ENCODE measurements at places on chromosomes 4 and X.

GRCh38 chr4:143356493-143356892, 19.8 kb downstream of the GAB1 start:
- no peak for DNase-seq

- no peak for DNase-seq
These were observed 49.2 kb upstream of the DDX53 start for GRCh38 chrX:22950269-22951266.

DNA sequence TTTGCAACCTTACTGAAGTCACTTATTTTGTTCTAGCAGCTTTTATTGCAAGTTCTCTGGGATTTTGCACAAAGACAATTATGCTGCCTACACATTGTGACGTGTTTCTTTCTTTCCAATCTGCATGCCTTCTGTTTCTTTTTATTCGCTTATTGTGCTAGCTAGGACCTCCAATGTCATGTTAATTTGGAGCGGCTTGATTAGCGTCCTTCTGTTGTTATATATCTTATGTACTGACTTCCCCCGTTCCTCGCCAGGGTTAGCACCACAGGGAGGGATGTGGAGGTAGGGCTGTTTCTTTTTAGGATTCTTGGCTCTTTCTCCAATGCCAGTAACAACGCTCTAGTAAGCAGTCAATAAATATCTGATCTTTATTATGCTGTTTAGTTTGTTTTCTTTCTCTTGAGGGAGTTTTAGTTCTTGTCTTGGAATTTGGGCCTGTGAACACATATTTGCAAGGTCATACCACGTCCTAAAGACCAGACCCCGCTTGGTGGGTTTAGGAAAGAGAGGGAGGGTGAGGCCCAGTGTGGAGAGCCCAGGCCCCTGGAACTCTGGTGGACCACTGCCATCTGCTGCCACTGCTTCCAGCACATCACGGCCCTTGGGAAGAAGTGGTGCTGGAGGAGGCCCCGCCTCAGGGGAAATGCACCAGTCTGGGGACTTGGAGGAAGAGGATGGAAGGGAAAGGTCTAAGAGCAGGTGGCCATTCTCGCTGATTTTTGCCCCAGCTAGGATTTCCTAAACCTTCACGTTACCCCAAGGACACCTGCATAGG, 129.1 kb downstream of the TRIML1 start:
- no peak for DNase-seq

GRCh38 chrX:81957900-81958545, 756.1 kb downstream of the SH3BGRL start:
- peak; percentile 16 for DNase-seq

DNA sequence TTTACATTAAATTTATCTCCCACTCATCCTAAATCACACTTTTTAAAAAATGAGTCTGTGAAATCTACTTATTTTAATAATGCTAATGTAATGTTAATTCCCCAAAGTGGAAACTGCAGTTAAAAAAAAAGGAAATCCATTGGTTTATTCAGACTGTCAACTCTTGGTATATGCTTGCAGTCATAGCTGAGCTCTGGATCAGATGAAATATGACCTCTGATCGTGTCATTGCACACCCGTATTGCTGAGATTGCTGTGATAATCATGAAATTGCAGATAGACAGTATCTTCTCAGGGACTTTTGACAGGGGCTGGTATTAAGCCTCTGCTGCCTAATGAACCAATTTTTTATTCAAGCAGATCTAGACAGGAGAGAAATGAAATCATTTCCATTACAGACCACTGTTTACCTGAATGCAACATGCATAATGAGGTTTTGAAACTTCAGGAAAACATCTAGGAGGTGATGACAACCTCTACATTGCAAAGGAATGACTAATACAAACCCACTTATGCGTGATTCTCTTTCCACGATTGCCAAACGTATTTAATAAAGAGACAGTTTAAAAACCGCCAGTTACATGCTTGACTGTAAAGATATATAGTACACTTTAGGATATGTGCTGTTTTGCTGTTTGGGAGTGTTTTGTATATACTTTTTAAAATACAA, 138.3 kb upstream of the PUDP start:
- DNase-seq: no peak

DNA sequence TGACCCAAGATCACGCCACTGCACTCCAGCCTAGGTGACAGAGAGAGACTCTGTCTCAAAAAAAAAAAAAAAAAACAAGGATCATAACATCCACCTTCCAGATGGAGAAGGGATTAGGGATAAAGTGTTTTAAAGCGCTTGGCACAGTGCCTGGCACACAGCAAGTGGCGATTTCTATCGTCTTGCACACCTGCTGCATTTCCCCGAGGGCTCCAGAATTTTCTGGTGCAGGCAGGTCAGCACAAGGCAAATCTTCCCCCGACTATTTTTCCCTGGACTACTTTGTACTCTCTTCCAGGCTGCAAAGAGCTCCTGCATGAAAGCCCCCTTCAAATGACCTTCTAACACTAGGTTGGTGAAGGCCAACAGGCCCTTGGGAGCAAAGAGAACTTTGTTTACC, 57.3 kb downstream of the APBB2 start:
- no peak for DNase-seq

- no peak for DNase-seq
These were observed 314.3 kb upstream of the FGF13 start for GRCh38 chrX:139025816-139026215.

DNA sequence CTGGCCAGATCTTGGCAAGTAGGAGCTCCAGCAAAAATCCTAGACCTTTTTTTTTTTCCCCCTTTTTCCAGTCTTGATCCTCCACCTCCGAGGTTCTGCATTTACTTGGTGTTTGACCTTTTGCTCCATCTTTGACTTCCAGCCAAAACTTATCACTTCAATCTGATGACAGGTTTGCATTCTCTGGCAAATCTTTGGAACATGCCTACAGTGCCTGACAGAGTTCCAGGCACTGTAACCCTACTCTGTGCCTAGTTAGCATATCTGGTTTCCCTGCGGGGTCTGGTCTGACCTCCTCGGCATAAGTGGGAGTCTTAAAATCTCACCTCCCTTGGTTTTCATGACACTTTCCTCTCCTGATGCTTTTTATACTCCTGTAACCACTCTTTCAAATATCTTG, 39.4 kb upstream of the NR3C2 start:
- no peak for DNase-seq

- no peak for DNase-seq
These were observed 9.9 kb downstream of the CENPC start for GRCh38 chr4:67535280-67535840.

GRCh38 chr4:149426461-149426860, 389.2 kb downstream of the IQCM start:
- DNase-seq: no peak

- no peak for DNase-seq
These were observed 20.2 kb upstream of the TCP11X2 start for GRCh38 chrX:102491766-102492165.

GRCh38 chr4:77877167-77877566, 14.5 kb downstream of the MRPL1 start:
- no peak for DNase-seq

DNA sequence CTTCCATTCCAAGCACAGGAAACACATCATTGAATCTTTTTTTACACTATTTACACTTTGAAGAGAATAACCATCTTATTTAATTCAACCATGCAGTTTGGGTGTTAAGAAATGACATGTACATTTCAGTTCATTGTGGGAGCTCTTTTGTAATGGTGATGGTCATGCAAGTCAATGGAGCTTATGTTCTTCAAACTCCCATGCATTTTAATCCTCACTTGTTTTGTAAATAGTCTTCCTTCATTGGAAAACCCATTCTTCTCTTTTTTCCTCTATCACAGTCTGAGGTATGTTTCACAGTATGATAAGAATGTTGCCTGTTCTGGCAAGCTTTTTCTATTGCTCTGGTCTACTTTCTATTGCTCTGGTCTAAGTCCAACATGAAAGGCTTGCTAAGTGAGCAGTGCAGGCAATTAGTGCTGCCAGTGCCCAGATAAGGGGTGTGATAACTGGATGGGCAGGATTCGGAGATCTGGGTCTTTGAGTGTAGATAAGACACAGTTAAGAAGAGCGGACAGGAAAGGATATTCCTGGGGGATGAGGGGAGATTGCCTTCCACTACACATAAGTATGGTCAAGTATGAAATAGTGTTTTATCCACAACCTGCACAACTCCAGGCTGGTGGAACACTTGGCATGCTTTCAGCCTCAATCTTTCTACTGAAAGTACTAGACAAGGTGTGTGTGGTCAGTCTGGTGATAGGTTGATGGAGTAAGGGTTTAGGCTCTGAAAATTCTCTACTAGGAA, 17.1 kb downstream of the AFP start:
- DNase-seq: no peak

DNA sequence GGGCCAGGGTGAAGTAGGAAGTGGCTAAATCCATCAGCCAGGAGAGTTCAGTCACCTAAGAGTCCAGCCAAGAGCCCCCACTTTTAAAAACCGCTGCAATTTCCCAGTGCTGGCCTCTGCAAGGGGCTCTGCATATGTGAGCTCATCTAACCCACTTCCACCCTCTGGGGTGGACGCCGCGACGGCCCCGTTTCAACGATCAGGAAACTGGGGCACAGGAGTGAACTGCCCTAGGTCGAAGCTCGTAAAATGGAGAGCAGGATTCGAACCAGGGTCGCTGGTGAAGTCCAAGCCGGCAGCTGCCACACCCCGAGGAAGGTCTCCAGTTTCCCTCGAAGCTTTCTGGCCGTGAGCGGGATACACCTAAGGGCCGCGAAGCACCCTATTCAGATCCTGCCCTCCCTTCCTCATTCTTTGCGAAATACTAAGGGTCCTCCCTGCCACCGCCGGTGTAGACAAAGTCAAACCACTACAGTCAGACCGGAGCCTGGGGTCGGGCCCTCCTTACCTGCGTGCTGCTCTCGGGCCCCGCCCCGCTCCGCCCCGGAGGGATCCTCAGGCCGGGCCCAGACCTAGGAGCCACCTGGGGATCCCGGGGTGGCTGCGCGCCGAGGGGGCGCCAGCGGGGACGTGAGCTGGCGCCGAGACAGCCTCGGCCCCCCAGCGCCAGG, 446 bp downstream of the EVC2 start:
- DNase-seq: no peak

- no peak for DNase-seq
These were observed 164.8 kb downstream of the CHM start for GRCh38 chrX:85882601-85883000.

GRCh38 chrX:46864606-46865005, 27.8 kb downstream of the RP2 start:
- DNase-seq: no peak

DNA sequence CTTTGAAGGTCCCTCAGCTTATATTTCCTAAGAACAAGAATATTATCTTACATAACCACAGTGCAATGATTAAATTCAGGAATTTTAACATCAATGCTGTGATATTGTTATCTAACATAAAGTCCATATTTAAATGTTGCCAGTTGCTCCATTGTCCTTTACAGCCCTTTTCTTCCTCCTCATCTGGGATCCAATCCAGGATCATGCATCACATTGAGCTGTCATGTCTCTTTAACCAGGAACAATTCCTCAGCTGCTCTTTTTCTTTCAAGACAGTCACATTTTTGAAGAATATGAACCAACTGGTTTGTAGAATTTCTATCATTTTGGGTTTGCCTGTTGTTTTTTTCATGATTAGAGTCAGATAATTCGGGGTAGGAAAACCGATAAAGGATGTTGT, 12.0 kb downstream of the TMSB4X start:
- no peak for DNase-seq

DNA sequence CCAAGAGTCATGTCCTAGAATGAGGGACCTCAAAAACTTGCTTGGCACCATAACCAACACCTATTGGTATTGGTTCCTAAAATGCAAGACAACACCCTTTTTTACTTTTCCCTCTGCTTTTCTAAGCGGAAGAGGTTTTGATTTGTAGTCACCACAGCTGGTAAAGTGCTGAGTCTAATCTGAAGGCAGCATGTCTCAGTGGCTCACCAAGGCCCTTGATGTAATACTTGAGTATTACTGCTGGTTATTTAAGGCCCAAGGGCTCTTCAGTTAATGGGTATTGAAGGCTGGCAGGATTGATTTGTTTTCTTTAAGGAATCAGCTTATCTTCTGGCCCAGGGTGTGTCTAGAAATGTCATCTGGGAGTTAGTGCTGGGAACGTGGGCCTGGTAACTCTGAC, 735.1 kb downstream of the GLUD2 start:
- no peak for DNase-seq

GRCh38 chr4:126856906-126857305, 775.9 kb upstream of the INTU start:
- no peak for DNase-seq

DNA sequence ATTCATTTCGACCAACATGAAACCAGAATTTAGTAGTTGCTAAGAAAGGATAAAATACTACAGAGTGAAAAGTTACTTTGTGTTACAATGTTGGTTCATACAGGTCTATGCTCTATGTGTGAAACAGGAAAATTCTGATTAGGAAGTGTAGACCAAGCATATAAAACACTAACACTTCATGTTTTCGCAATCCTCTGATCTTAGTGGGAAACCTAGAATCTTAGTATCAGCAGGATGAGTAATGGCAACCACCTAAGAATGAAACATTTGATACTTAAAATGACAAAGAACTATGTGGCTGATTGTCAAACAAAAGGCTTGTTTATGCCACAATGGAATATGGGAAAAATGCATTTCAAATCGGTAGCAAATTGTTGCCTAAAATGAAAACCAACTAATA, 116.1 kb downstream of the AMMECR1 start:
- DNase-seq: no peak

DNA sequence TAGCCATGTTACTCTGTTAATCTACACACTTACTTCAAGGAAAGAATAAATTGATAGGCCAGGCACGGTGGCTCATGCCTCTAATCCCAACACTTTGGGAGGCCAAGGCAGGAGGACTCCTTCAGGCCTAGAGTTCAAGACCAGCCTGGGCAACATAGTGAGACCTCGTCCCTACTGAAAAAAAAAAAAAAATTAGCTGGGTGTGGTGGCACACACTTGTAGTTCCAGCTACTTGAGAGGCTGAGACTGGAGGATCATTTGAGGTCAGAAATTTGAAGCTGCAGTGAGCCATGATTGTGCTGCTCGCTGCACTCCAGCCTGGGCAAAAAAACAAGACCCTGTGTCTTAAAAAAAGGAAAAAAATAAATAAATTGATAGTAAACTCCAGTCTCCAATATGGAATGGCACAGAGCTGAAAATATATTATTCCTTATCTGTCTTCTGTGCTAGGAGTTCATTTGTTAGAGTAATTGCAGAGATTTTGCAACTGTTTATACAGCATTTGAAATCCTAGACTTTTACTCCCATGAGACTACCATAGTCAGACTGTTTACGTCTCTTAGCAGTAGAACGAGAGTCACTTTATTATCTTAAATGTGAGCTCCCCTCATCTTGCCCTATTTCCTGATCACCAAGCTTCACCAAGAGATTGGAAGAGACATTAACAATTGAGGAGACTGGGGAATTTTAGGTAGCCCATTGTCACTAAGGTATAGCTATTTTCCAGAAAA, 18.8 kb upstream of the TMEM131L start:
- DNase-seq: no peak

- DNase-seq: no peak
These were observed 121.1 kb downstream of the SPATA18 start for GRCh38 chr4:52172166-52172565.

GRCh38 chr4:140185412-140186081, 31.6 kb upstream of the MAML3 start:
- no peak for DNase-seq

- DNase-seq: no peak
These were observed 70.4 kb downstream of the RFC1 start for GRCh38 chr4:39295784-39296183.
